ENCODE measurements at places on chromosomes 12 and 14.

DNA sequence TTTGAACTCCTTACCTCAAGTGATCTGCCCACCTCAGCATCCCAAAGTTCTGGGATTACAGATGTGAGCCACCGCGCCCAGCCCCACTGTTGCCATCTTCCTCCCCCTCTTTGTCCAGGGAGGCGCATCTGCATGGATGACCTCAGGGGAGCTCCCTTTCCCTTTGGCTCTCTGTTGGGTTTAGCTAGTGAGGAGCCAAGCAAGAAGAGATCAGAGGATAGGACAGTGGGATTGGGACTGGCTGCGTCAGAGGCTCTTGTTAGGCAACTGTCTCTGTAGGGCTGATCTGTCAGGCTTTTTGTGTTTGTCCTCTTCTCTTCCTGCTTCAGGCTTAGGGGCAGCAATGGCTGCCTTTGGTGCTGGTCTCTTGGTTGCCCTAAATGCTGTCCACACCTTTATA is 8.5 kb upstream of the IFT81 start:
- no peak for DNase-seq

DNA sequence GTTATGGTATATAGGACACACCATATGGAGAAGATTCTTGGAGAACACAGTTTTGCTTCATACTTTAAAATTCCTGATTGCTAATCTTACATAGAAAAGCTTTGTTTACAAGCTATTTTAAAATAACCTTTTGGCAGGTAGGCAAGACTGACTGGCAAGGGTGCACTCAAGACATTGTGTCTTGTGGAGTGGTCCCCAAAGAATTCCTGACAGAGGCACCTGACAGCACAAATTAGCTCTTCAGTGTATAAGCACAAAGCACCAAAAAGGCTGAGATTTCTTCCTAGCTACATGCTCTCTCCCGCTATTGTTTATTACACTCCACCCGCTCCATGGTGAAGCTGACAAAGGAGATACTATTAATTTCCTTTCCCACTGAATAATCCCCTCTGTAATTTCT is 139.4 kb downstream of the MON2 start:
- DNase-seq, result no peak

GRCh38 chr12:120101617-120102016 is 14.9 kb downstream of the RAB35 start:
- DNase-seq, result no peak

DNA sequence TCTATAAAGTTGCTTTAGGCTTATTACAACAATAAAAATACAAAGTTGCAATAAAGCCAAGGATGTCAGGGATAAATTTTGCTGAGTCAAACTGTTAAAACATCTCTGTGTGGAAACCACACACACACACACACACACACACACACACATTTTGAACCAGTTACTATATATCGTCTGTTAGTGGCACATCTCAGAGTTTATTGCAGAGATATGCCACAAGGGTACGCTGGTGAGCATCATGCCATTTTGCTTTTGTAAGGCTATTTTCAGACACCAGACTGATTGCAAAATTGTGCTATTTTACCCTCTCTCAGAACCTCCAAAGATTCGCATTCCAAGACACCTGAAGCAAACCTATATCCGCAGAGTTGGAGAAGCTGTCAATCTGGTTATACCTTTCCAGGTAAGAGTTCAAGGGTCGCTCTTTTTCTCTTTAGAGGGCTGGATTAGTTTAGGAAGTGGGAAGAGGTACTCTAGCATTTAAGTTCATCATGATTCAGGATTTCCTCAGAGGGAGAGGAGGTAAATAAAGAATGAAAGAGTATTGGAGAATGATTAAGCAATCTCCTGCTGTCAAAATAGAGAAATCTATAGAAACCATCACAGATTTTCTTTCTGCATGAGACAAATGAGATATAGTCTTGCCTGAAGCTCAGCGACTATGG is 27.3 kb upstream of the CHPT1 start:
- no peak for DNase-seq

GRCh38 chr12:57759360-57759980 is 4.6 kb downstream of the MARCHF9 start:
- no peak for DNase-seq

GRCh38 chr12:122137681-122138080 is 36.3 kb downstream of the IL31 start:
- DNase-seq, result no peak

- no peak for DNase-seq
Observed at GRCh38 chr14:60933920-60934655, 46.8 kb downstream of the TRMT5 start.

- peak; percentile 46 for DNase-seq
Observed at GRCh38 chr14:101961011-101961721, 3.2 kb upstream of the DYNC1H1 start.

DNA sequence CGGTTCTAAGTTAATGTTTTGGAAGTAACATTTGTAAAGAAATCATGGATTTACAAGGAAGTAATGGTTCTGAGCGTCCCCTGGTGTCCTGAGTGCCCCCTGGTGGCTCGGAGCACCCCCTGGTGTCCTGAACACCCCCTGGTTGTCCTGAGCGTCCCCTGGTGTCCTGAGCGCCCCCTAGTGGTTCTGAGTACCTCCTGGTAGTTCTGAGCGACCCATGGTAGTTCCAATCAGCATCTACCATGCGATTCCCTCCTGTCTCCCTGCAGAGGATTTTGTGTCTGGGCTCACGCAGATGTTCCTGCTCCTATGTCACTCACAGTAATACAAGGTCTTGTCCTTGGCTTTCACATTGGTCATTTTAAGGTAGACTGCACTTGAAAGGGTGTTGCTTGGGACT is 1352.9 kb downstream of the TMEM121 start:
- no peak for DNase-seq

- DNase-seq, result no peak
Observed at GRCh38 chr12:125220404-125221273, 155.4 kb downstream of the AACS start.

GRCh38 chr12:54222609-54223008 is 33.8 kb upstream of the SMUG1 start:
- no peak for DNase-seq

DNA sequence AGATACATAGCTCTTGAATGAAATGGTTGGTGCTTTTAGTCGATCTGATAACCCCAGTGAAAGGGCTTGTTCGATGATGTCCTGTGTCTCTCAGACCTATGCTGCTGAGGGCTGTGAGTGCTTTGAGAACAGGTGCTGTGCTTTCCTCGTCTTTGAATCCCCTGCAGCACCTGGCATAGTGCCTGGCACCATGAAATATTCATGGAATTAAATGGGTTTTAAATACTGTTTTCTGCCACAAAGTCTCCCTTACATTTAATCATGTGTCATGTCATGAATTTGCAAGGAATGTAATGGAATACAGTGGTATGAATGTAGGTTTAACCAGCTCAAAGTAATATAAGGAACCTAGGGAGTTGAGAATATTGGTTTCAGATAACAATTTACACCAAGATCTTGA is 220.5 kb upstream of the PRICKLE1 start:
- no peak for DNase-seq

- DNase-seq, result no peak
Observed at GRCh38 chr14:33085799-33086198, 147.1 kb downstream of the NPAS3 start.

GRCh38 chr14:68032154-68032553 is 212.6 kb downstream of the RAD51B start:
- DNase-seq, result no peak

GRCh38 chr14:96198430-96199130 is 6.1 kb upstream of the BDKRB2 start:
- no peak for DNase-seq

- DNase-seq, result no peak
Observed at GRCh38 chr14:50910495-50911420, 33.5 kb downstream of the PYGL start.

GRCh38 chr14:68969278-68970033 is 9.6 kb downstream of the ACTN1 start:
- DNase-seq, result no peak

- DNase-seq, result no peak
Observed at GRCh38 chr12:126163984-126164383, 1098.7 kb downstream of the AACS start.

DNA sequence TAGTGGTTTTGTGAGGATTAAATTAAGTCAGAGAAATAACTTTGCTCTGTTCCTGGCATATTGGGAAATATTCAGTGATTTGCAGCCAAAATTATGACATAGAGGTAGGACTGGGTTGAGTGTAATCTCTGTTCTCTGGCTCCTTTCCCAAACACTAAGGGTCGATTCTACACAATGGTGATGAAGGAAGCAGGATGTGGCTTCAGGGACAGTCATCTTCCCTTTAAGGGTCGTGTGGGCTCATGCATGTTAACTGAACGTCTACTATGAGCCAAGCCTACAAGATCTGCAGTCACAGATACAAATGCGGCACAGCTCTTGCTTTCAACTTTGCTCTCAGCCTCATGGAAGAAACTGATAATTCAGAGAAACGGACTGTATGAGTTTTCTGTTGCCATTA is 381.6 kb downstream of the VRK1 start:
- no peak for DNase-seq

- DNase-seq, result no peak
Observed at GRCh38 chr14:23610815-23611289, 25.3 kb upstream of the DHRS2 start.

GRCh38 chr12:92369056-92369455 is 223.4 kb upstream of the BTG1 start:
- DNase-seq, result no peak

- DNase-seq, result no peak
Observed at GRCh38 chr12:11509326-11509725, 114.0 kb upstream of the PRB2 start.

DNA sequence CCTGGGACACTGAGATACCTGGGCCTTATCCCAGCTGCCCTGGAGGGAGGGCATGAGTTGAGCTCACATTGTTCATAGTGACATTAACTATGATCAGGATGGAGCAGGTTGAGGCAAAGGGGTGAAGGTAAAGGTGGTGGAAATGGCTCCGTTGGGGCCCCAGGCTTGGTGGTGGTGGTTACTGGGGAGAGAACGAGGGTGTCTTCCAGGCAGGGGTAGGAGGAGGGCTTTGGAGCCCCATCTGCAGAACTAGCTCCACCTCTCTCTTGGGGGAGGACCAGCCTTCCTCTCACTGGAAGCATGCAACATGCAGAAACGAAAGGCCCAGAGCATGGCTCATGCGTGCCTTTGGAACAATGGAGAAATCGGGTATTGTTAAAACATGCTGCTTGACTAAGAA is 217.0 kb downstream of the SLC41A2 start:
- no peak for DNase-seq

- DNase-seq, result no peak
Observed at GRCh38 chr12:128114485-128114884, 152.5 kb upstream of the TMEM132C start.

GRCh38 chr12:227923-228845 is 14.2 kb upstream of the SLC6A12 start:
- no peak for DNase-seq

DNA sequence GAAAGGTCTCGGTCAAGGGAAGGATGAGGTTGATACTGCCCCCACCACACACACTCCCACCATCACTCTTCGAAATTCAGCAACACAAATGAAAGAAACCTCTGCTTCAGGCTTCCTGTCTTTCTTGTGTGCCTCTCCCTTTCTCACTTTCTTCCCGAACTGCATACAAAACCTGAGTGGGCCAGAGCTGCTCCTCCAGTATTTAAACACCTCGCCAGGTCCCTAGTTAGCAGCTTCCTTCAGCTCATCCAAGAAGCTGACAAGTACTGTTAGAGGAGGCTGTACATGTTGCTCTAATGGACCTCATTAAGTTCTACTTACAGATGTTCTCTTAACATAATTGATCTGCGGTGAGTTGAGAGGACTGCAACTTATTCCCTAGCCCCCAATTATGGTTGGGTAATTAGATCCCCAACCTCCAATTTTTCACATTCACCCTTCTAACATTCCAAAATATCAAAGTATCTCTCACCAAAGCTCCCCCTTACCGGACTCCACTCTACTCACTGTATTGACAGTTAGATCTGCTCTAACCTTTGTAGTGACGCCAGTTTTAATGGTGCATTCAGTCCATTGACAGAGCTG is 4.1 kb upstream of the LMO3 start:
- DNase-seq, result no peak

- DNase-seq, result no peak
Observed at GRCh38 chr12:29070309-29070708, 78.8 kb upstream of the FAR2 start.

DNA sequence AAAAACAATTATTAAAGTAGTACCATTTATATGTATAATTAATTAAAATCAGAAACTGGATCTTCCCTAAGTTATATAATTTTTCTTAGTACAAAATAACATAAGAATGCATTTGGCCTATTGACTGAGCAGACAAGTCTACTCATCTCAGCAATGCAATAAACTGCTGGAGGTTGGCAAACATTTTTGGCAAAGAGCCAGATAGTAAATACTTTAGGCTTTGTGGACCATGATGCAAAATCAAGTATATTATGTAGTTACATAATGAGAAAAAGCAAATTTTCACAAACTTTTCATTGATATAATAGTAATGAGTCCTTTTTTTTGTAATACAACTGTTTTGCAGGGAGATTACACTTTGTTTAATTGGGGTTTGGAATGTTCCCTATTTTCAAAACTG is 30.9 kb downstream of the ERGIC2 start:
- no peak for DNase-seq

DNA sequence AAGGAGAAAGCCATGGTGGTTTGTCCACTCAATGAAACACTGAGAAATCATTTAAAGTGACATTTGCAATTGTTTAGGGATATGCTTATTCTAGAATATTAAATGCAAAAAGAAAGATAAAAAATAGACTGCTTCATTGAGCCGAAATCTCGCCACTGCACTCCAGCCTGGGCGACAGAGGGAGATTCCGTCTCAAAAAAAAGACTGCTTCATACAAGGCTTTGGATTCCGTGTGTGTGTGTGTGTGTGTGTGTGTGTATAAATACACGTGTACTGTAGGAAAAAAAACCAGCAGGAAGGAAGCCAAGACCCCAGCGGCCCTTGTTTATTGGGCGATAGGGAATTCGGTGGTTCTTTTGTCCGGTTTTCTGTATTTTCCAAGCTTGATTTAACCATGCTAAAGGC is 3.2 kb upstream of the ZNF839 start:
- no peak for DNase-seq

DNA sequence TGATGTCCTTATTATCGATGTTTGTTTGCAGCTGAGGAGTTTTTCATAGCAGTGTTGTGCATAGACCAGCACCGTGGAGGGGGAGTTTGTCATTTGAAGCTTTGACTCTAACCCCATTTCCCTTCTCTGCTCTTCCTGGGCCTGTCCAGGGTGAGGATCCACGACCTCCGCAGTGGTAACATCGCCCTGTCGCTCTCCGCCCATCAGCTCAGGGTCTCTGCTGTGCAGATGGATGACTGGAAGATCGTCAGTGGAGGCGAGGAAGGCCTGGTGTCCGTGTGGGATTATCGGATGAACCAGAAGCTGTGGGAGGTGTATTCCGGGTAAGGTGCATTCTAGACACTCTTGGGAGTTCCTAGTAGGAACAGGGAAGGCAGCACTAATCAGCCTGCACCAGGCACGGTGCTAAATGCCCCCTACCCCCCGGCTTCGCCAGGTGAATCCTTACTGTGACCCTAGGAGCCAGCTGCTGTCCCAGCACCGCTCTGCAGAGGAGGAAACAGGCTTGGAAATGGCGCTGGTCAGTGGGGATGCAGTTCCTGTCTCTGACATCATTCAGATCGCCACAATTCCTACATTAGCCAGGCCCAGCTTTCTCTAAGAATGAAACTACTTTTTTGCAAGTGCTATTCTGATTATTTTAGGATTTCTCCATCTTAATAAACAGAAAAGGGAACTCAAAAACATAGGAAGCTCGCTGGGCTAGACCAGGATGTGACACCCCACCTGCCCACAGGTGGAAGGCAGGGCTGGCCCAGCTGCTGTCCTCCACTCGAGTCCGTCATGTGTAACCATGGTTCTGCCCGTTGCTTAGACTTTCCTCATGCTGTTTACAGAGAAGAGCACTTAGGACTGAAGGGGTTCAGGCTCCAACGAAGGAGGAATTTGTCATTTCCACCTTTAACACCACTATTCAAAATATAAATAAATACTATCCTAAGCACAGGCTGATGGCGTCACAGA is 74.9 kb downstream of the TESC start:
- no peak for DNase-seq
